ENCODE measurements at places on chromosomes 7 and 10.

GRCh38 chr7:155097338-155097737, 27.2 kb downstream of the HTR5A start:
- no peak for DNase-seq

- peak; percentile 36 for DNase-seq
These were observed 79.0 kb upstream of the PLXNA4 start for GRCh38 chr7:132655131-132655727.

GRCh38 chr10:88853155-88853881, 1.7 kb upstream of the ANKRD22 start:
- no peak for DNase-seq

- no peak for DNase-seq
These were observed 9.3 kb downstream of the TMEM248 start for GRCh38 chr7:66930341-66930740.

GRCh38 chr10:29583674-29584073, 51.1 kb downstream of the SVIL start:
- no peak for DNase-seq

DNA sequence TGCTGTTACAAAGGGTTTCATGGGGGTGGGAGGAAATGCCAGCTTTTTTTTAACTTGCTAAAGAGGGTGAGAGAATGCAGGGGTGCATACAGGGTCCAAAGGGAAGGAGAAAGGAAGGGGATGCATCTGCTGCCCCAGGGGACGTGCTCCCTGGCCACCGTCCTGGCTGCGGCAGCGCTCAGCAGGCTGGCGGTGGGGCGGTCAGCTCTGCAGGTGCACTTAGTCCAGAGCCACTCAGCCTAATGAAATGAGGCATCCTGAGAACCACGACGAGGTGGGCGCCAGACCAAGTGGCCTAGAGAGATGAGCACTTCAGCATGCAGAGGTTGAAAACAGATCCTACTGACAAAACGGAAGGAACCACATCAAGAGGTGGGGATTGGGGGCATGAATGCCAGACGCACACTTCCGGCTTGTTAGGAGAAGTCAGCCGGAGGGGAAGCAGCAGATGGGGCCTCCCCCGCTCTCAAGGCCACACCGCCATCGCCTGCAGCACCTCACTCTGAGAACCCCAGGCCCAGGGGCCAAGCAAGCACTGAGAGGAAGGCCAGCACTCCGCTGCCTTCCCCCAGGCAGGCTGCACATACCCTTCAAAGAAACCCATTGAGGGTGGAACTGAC, 94.5 kb downstream of the MAD1L1 start:
- DNase-seq, result no peak

- DNase-seq, result peak; percentile 79
These were observed at the start of gene GIGYF1 for GRCh38 chr7:100694098-100694745. Gene GIGYF1 (minus strand): TSS chr7:100694250. CDS start chr7:100688238, 6,012 bp downstream.

- DNase-seq, result no peak
These were observed 62.6 kb downstream of the MEST start for GRCh38 chr7:130554481-130554880.
